Astrocyte of the cerebellum (primary cell): ENCODE measurements at places on chromosomes 2 and 18.

GRCh38 chr2:113799375-113799774, 42.9 kb upstream of the SLC35F5 start:
- no peak for DNase-seq

- DNase-seq, result no peak
These were observed 50.3 kb downstream of the HPCAL1 start for GRCh38 chr2:10352972-10353371.

DNA sequence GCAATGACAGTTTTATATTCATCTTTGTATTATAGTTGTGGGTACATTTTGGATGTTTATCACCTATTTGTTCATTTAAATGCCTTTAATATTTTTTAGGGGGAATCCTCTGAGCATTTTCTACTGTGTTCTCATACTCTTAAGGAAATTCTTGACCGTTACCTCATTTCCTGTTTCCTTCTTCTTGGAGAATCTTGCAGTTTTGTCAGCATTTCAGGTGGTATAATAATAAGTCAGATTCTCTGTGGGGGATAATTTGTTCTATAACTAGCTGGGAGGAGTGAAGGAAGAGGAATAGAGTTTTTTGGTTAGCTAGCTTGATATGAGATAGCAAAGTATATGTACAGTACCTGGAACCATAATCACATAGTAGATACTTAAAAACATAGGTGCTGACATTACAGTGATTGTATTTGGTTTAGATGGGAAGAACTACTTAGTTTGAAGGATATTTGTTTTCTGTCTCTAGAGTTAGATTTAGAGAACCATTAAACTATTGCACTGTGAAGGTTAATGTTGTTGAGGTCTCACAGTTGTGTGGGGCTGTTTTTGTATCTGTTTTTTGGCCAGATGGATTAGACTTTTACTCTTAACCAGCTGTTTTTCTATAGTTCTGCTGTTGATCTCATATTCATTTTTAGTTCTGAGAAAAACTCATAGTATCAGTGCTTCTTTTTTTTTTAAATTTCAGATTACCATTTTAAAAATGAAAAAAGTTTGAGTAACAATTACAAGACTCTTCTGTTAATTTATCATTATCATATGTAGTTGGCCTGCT, 14.2 kb downstream of the MTX2 start:
- no peak for DNase-seq

DNA sequence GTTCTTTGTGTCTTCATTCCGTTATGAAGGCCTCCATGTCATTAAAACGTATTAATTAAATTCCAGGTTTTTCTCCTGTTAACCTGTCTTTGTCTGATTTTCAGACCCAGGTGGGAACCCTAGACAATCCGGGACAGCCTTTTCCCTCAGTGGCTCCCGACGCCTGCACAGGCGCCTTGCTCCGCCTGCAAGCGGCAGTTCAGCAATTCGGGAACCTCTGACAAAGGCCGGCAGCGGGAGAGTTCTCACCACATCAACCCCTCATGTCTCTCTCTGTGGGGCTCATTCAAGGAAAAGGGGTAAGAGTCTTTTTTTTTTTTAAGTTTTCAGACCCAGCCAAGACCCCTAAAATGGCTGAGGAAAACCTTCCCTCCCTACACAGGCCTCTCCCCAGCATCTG, 259.8 kb upstream of the SALL3 start:
- DNase-seq, result no peak

DNA sequence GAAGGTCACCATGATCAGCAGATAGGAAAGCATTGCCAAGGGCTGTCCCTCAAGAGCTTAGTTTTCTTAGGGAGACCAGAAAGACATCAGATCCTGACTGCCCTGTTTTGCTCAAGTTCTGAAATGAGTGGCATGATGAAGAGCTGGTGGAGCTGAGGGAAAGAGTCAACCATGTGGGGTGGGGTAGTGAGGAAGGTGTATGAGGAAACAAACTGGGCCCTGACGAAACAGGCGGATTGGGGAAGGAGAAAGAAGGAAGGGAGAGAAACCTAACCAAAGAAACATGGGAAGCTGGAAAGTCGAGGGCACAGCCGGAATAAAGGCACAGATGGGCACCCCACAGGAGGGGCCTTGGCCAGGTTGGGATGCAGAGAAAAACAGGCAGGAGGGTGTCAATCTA, 8.0 kb downstream of the TGOLN2 start:
- DNase-seq, result no peak

DNA sequence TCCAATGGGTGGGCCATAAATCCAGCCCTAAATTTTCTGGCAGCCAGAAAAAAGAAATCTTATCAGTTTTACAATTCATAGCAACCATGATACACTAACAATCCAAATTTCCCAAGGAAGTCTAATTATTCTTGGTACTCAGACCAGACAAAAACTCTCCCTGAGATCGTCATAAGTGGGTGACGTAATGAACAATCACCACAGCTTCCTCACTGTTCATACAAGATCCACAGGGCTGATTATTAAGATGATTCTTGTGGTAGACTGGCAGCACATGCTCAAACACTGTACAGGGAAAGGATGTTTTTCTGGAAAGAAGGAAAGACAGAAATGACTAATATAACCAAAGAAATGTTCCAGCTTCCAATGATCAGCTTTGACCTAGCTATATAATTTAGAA, 178.3 kb upstream of the CRIM1 start:
- no peak for DNase-seq

DNA sequence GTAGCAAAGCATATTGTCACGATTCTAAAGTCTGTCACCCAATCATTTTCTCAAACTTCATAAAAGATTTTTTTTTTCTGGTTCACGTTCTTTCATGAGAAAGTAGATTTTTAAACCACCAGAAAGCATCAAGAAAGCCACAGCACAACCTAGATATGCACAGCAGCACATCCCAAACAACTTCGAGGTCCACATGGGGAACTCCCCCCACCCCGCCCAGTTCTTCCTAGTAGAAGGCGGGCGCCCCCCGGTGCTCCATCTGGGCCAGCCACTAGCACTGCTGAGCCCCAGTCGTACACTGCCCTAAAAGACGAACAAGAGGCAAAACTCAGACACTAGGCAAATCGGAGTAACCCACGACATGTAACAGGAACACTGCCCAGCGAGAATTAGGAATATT, 15.5 kb downstream of the HDLBP start:
- no peak for DNase-seq

DNA sequence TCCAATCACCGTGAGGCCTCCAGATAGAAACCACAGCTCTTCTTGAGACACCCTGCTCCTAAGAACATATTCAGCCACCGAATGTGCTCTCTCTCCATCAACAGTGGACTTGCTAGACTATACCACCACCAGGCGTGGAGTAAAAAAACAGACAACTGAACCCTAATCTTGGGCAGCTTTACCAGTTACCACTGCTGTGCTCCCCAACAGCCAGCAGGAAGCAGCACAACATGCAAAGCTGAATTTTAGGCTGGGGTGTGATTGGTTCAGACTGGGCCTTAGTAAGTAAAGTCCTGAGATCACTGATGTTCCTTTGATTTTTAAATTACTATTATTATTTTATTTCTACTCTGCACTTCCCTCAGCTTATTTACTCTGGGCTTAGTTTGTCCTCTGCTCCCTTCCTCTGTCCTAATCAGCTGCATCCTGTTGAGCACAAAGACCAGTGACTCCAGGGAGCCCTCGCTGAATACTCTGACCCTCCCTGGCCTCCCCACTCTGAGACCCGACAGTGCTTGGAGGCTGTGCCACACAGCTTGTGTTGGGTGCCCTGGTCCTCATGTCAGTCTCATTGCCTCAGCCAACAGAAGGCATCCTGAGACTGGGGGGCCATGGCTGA, 21.9 kb downstream of the MRPL35 start:
- peak; percentile 48 for DNase-seq

DNA sequence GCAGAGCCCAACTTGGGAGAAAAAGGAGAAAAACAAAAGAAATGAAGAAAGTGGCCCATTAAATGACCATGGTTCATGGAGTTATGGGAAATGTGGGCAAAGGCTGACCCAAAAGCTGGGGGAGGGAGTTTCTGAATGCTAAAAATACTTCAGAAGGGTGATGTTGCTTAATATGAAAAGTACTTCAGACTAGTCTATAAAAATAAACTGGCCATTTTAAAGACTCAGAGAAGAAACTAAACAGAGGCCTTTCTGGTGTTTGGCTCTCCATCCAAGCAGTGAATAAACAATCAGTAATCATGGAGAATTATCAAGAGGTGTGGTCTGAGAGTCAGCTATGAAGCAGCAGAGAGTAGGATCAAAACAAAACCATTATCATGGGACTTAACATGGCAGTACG, 160.8 kb upstream of the MAPRE2 start:
- DNase-seq, result no peak

DNA sequence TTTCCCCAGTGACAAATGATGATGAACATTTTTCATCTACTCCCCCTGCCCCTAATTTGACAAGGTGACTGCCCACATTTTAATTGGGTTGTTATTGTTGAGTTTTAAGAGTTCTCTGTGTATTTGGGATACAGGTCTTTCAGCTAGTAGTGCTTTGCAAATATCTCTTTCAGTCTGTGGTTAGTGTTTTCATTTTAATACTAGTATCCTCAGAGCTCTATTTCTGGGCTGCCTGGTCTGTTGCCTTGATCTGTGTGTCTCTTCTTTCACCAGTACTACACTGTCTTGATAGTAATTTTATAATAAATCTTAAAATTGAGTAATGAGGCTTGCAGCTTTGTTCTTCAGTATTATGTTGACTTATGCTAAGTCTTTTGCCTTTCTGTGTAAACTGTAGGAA, 19.7 kb downstream of the EIF5B start:
- DNase-seq, result no peak

DNA sequence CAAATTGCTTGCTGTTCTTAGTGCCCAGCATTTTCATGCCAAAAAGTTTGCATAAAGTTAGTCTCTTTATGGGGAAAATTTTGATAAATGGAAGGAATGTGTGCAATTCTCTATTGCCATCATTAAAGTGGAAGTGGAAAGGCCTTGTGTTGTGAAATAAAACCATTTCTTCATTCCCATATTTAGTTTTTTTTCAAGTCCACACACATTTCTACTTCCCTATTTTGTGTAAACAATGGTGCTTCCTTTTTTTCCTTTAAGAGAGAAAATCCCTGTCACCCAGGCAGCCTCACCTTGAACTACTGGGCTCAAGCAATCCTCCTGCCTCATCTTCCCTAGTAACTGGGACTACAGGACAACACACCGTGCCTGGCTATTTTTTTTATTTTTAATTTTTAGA, 42.3 kb upstream of the NCOA1 start:
- no peak for DNase-seq
